ENCODE measurements at places on chromosomes 1 and 21. TPM values are rescaled to one million over a fixed set of nuclear protein-coding genes. Genes with fewer than 3 reads are reported as not detected.

- H3K36me3 ChIP-seq = no peaks in the 10 kb centered on the region
- DNase-seq = no peak
- no peaks in the 10 kb centered on the region for H3K27me3 ChIP-seq
These were observed 9.2 kb upstream of the BEND5 start for GRCh38 chr1:48785869-48786268.

CASZ1 gene
- total RNA-seq = 53.1 TPM

GRCh38 chr1:106814418-106814817 lies 242.1 kb upstream of the PRMT6 start:
- no peak for DNase-seq
- no peak overlapping the region for H3K4me3 ChIP-seq
- H3K36me3 ChIP-seq = no peaks in the 10 kb centered on the region
- no peaks in the 10 kb centered on the region for H3K27me3 ChIP-seq

DNA sequence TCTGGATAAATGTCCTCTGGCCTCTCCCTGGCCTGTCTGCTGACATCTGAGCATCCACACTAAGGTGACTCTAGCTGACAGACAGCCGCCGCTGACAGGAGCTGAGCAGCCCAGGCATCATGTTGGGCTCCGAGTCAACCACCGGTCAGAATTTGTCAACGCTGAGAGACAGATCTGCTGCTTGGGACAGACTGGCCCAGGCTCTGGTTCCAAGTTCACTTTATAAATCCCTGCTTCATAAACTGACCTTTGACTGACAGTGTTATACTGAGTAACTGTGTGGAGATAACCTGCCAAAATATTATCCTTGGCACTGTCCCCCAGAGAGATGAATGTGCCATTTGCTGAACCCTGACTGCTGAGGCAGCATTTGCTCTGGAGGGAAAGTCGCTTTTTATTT lies 616.7 kb downstream of the NPHP4 start:
- no peak overlapping the region for H3K27ac ChIP-seq
- no peaks in the 10 kb centered on the region for H3K27me3 ChIP-seq
- no peaks in the 10 kb centered on the region for H3K36me3 ChIP-seq
- no peaks in the 10 kb centered on the region for H3K4me1 ChIP-seq
- H3K4me3 ChIP-seq = no peak overlapping the region
